Stimulated activated CD4-positive, alpha-beta T cell treated with anti-CD3 and anti-CD28 coated beads, Interleukin-15, amount 100 ng/mL, for 24 hours (primary cell): ENCODE measurements at places on chromosomes 12 and 14.

DNA sequence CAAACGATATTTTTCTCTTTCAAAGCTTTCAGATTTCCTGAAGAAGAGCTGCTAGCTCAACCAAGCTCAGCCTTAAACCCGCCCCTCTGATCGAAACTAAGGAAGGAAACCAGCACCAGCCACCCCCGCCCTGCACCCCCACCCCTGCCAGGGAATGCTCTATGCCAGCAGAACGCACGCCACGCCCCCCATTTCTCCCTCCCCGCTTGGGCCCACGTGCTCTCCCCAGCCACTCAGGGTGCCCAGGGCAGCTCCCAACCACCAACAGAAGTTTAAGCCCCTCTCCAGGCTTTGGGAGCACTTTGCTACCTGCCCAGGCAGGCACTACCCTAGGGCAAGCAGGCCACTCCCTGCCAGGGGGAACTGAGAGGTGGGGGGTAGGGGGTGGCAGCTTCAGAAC lies 18.8 kb upstream of the KRT78 start:
- DNase-seq = peak; percentile 55

- no peak for DNase-seq
Measured at GRCh38 chr12:28172434-28173030, 17.7 kb upstream of the CCDC91 start.

DNA sequence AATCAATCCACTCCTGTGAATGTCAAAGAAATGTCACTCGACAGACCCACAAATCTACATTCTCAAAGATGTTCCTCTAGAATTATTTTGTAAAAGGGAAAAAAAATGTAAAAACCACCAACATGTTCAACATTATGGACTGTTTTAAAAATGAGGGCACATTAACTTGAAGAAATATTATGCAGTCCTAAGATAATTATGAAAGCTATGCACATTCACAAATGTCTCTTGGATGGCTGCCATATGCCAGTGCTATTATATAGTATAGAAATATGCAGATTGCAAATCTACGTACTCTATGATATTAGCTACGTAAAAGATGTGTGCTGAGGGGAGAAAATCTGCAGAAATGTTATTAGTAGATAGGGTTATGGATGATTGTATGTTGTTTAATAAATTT lies 334.2 kb downstream of the BMP4 start:
- no peak for DNase-seq

- no peak for DNase-seq
Measured at GRCh38 chr14:50801706-50802105, 29.3 kb downstream of the NIN start.

DNA sequence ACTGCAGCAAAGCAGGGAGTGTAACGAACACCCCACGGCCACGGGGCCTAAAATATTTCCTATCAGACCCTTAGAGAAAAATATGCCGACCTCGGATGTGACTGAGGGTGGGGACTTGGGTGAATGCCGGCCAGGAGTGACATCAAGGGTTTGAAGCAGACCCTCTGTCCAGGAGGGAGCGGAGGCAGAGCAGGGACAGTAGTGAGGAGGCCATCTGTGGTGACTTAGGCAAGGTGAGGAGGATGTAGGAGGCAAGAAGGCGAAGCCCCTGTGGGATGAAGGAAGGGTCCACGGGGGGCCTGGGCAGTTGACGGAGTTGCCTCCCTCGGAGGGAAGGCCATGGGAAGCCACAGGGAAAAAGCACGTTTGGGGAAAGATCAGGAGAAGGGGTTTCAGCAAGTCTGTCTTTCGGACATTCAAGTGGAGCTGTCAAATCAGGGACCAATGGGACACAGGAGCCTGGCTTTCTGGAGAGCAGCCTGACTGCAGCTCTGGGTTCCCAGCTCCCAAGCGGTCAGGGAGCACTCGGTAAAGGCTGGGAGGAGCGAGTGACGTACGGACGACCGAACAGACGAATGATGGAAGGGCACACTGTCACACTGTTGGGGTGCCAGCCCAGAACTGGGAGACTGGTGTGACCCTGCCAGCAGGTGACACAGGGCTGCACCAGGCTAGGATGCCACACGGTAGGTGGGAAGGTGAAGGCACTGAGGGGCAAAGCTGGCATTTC lies 74.3 kb downstream of the MOK start:
- no peak for DNase-seq

DNA sequence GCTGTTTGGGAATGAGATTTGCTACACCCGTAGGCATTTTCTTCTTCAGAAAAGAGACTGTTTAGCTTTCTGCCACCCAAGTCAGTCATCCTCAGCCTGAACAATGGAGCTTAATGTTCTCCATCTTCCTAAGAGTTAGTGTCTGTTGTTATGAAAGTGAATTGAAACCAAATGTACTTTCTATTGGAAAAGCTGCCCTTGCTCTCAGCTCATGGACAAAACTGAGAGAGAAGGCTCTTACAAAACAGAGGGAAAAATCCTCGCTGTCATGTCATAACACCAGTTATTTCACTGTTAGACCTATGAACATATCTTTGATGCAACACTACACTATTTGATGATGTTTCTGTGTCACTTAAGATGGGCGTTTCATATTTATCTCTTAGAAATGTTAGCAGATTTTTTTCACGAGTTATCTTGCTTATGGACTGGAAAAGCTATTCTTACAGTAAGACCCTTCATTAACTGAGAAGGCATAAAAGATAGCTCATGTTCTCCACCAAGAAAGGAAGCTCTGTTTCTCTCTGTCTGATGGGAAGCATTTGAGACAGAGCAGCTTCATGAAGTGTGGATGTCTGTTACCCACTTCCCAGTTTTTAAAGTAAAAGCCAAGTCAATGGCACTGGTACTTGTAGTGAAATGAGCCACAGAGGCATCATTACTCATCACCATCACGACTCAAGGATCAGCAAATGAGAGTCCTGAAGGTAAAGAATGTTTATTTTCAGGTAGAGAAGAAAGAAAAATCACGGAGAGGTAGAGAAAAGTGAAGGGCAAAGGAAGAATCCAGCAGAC lies 483.9 kb downstream of the ZFP36L1 start:
- no peak for DNase-seq

DNA sequence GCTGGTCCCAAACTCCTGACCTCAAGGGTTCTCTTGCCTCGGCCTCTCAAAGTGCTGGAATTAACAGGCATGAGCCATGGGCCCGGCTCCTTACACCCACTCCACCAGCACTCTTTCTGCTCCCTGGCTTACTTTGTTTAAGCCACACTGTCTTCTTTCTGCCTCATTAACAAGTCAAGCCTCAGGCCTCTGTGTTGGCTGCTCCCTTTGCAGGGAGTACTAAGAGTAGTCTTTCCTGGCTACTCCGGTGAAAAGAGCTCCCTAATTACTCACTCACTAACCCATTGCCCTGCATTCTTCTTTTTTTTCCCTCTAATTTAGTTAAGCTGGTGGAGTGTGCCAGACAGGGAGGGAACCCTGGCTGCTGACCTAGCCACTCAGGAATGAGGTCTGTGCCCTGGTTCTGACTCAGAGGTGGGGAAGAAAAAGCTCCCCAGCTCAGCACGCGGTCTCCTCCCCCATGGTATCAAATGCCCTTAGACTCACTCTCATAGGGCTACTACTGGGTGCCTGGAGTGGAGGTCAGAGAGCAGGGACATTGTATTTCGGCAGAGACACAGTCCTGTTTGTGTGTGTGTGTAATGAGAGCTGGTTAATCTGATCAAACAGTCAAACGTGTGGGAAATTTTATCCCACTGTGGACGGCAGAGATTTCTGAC lies 19.8 kb downstream of the GALNT6 start:
- DNase-seq = no peak

DNA sequence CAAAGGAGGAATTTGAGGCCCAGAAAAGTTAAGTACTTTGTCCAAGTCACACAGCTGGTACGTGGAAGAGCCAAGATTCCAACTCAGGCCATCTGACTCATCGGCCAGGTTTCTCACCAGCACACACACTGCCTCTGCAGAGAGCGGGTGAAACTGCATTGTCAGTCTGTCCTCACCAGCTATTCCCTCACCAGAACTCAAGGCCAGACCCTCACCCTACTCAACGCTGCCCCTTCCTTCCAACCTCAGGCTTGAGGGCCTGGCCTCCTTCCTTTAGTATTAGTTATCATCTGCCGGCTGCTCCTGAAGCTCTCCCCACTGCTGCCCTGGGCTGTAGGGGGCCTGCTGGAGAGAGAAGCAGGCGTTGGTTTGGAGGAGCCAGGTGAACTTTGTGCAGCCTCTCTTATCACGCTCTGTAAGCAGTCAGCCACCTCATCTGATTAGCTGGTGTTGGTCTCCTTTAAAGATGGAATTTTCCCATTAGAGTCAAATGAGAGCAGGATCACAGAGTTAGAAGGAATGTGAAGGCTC lies 16.6 kb upstream of the PLEK2 start:
- DNase-seq = no peak

- no peak for DNase-seq
Measured at GRCh38 chr14:99706107-99706900, 22.2 kb downstream of the CYP46A1 start.

DNA sequence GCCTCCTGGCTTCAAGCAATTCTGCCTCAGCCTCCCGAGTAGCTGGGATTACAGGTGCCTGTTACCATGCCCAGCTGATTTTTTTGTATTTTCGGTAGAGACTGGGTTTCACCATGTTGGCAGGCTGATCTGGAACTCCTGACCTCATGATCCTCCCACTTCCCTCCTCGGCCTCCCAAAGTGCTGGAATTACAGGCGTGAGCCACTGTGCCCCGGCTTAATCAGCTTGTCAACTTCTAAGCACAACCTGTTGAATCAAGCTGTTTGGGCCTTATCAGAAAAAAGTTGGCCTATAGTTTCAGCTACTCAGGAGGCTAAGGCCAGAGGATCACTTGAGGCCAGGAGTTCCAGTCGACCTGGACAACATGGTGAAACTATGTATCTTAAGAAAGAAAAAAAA lies 7.9 kb downstream of the MARK3 start:
- no peak for DNase-seq

- DNase-seq = no peak
Measured at GRCh38 chr14:81450100-81450531, 50.0 kb upstream of the STON2 start.
